Daoy (cell line): ENCODE measurements at places on chromosomes 7 and 10. TPM values are rescaled to one million over a fixed set of nuclear protein-coding genes. Genes with fewer than 3 reads are reported as not detected.

DNA sequence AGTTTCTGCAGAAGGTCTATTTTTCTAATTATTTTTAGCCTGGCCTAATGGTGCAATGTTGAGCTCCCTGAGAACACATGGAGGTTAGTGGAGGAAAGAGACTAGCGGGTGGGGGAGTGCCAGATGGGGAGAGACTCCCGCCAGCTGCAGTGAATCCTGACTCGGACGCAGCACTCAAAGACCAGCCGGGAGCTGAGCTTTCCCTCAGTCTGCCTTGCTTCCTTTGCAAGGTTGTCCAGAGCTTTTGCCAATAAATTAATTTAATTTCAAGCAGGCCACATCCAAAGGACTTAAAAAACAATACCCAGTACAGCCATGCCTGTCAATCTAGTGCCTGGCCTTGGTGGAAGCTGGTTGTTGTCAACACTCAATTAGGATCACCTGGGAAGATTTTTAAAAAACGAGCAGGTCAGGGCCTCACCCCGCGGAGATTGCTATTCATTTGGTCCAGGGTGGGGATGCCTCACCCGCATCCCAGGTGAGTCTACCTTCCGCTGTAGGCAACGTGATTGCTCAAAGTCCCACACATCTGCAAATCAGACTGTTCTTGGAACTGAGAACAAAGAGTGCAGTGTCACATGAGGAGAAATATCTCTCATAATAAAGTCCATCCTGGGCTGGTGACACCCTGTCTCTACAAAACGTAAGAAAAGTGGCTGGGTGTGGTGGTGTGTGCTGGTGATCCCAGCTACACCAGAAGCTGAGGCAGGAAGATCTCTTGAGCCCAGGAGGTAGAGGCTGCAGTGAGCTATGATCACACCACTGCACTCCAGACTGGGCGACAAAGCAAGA is 4.0 kb downstream of the CLRN3 start:
- no peak for DNase-seq

DNA sequence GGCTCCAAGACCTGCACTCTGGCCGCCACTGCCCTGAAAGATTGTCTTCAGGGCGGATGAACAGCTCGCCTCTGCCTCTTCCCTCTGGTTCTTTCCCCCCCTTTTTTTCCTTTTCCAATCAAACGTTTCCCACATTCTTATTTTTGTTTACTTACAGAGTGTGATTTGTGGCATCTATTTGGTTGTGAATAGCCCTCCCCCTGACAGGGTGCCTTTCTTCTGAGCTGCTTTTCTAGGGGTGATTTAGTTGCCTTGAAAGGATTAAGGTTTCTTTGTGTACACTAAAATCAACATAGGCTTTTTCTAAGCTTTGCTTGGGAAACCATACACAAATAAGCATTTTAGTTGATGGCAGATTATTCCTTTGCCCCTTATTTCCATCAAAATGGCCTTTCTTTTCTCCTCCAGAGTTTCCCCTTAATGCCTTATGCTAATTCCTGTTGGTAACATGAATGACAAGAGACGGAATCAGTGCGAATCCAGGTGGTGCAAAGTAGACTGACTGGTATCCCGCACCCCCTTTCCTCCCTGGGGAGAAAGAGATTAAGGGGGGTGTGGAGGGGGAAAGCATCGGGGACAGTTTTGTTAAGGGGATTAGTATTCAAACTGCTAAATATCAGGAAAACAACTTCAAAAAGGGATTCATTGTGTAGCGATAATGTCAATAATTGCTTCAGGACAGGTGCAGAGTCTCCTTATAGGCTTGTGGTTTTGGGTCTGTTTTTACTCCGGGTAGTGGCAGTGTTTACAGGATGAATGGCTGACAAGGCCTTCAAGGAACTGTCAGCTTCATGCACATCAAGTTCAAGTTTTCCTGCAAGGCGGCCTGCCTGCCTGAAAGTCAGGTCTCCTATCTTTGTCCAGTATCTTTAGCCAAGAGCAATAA is 431.6 kb upstream of the GALNT17 start:
- DNase-seq, result no peak

DNA sequence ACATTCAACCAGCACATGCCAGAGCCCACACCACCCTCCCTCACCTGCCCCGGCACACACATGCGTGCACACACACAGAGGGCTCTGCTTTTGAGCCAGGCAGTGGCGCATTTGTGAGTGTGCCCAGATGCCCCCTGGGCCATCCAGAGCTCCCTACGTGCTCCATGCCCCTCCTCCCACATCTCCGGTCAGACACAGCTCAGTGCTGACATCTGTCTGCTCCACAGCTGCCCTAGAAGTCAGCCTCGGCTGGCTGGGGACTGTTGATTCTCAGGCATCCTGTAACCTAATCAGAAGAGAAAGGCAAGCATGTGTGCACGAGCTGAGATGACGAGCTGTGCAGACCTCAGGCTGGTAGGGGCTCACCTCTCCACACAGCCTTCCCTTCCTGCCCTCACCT is 135.1 kb downstream of the ZMIZ1 start:
- no peak for DNase-seq

DNA sequence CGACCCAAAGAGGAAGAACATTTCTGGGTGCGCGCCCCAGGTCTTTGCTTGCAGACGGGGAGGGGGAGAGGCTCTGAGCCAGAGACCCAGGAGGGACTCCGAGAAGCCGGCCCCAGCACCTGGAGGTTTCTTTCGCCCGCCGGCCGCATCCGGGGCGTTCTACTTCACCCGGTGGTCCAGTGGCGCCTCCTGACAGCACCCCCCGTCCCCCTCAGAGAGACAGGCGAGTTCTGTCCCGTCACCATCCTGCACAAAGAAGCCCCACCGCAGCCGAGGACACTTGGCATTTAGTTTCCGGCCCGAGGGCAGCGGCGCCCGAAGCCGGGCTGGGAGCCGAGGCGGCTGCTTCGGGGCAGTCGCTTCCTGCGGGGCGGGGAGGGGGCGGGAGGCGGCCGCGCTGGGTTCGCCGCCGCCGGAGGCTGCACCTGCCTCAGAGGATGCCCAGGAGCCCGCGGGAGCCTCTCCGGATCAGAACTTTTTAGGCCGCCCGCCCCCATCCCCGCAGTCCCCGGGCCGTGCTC is at the start of gene TMEM178B:
TSS of gene TMEM178B (plus strand) at position 424 of the 521 bp plus-strand sequence.
- peak; percentile 28 for DNase-seq

DNA sequence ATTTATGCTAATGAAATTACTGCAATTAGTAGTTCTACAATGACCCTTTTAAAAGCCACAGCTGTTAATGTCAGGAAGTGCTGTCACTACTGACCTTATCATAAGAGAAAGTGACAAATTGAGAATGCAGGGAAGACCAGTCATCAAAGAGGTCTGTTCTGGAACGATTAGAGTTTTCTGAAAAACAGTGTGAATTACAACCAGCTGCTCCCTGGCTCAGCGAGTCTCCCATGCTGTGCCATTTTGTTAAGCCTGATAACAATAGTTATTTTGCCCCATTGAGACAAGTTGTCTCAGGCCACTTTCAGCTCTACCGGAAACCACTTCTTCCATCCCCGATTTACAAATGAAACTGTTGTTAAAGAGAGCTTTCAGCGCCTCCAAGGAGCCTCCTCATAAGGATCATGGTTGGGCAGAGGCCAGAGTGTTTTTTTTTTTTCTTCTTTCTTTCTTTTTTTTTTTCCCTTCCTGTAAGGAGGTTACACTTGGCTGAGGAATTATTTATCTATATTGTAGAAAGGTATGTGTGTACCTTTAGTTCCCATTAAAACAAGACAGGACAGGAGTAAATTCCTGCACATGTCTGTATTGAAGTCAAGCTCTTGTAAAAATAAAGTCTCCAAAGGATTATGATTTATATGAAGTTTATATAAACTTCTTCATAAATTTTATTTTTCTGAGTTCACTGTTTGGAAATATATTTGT is 173.6 kb downstream of the CDCA7L start:
- peak; percentile 16 for DNase-seq

DNA sequence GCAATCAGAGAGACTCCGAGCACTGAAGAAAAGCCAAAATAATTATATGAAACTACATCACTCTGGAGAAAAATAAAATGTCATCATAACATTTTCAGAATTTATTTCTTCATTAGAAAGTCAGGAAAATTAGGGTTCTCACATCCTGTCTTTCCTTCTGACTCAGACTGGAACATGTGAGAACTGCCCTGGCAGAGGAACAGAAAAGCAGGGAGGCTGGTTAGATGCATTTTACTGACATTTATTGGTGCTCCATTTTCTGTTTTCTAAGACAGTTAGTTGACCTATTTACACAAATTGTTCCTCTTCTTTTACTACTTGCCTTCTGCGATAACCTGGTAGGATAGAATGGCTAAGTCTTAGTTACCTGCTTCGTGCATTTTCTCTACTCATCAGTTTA is 58.6 kb upstream of the ANK3 start:
- no peak for DNase-seq

DNA sequence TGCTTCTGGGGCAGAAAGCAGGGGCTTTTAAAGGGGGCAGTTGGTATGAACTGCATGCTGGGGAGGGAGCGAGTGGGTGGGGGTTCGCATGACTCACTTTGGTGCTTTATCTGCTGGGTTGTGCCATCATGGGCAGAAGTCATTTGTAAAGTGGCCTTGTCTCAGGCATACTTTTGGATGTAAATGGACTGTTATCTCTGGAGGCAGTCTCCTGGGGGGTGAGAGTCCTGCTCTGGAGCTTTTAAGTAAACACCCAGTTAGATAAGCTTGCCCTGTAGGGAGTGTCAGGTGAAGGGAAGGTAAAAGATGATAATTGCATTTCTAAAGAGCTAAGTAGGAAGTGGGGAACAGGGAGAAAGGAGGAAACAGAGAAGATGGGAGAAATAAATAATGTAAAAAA is 1.6 kb upstream of the GSTO1 start:
- no peak for DNase-seq

- peak; percentile 96 for DNase-seq
These were observed 374.6 kb upstream of the ADARB2 start for GRCh38 chr10:2111965-2112364.

DNA sequence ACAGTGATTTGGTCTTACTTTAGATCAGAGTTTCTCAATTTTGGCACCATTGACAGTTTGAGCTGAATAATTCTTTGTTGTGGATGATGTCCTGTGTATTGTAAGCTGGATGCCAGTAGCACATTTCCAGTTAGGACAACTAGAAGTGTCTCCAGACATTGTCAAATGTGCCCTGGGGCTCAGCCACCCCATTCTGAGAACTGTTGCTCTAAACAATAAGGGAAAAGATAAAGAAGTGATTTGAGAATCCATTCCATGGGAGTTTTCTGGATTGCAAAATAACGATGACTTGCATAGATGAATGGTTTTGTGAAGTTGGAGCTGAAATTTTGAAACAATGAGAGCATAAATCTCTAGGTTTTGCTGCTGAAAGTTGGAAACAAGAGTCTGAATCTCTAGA is 44.6 kb downstream of the NUP205 start:
- no peak for DNase-seq

Gene PDAP1
- 263 and 279 TPM in 2 replicates for total RNA-seq

Gene HTR7
- 19.4 and 22.9 TPM in 2 replicates for total RNA-seq

Gene ZP3
- 2.0 and 3.8 TPM in 2 replicates for total RNA-seq

Gene CRHR2
- not detected in 2 replicates for total RNA-seq

Gene HECTD2
- 5.9 and 6.0 TPM in 2 replicates for total RNA-seq
